ENCODE measurements at places on chromosomes 7 and 10.

GRCh38 chr7:30755384-30756154, 3.6 kb downstream of the INMT start:
- no peak for DNase-seq

GRCh38 chr10:3827266-3827665, 42.3 kb upstream of the KLF6 start:
- DNase-seq: no peak

GRCh38 chr7:80860554-80860953, 58.3 kb downstream of the SEMA3C start:
- DNase-seq: no peak

DNA sequence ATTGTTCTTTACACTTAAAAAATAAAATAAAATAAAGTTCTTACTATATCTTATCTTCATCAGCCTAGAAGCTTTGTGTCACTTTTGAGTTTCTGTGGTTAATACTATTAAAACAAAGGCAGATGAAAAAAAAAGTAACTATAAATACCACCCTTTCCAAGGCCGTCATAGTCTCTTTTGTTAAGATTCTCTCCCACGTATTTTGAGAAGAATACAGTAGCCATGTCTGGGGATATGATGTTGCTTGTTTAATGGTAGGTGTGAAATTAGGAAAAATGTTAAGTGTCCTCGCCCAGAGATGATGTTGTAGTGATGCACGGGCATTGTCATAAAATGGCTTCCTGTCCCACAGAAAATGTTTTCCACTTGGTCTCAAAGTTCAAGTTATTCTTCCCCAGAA, 223.9 kb downstream of the NEBL start:
- no peak for DNase-seq

DNA sequence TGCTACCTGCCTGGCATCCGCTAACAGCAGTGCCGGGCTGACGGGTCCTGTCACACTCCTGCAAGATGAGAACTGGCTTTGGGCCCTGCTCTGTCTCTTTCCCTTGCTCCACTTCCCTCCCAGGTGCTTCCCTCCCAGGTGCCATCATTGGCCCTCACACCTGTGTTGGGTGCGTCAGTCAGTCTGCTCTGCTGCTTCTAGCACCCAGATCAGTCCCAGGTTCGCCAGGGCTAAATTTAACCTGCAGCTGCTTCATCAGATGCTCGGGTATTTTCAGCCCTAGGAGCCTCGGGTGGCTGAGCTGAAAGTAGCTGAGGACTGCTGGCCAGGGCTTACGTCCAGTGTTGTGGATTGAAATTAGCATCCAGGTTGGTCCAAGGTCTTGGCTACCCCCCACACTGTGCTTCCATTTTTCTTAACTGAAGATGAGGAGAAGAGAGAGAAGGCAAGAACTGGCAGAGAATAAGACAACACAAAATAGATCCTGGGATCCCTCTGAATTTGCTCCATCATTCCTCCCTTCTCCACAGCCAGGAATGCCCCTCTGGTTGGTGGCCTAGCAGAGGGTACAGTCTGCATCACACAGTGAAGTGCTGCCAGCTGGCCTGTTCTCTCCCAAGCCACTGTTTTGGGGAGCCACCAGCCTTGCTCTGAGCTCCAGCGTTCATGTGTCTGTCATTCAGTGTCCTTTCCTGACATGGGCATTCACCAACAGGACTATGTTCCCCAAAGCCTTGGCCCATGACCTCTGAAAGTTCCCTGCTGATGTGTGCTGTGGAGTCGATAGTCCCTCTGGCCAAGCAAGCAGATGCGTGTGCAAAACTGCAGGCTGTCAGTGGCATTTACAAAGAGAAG, 65.9 kb upstream of the SYPL1 start:
- no peak for DNase-seq

DNA sequence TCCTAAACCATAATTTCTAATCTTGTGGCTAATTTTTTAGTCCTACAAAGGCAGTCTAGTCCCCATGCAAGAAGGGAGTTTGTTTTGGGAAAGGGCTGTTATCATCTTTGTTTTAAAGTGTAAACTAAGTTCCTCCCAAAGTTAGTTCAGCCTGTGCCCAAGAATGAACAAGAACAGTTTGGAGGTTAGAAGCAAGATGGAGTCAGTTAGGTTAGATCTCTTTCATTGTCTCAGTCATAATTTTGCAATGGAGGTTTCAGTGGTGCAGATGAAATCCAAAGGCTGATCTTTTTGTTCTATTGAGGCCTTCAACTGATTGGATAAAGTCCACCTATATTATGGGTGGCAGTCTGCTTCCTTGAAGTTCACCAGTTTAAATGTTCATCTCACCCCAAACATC, 68.1 kb downstream of the LRGUK start:
- DNase-seq: no peak

- no peak for DNase-seq
Measured at GRCh38 chr10:72089618-72090017, 1.3 kb upstream of the SPOCK2 start.

DNA sequence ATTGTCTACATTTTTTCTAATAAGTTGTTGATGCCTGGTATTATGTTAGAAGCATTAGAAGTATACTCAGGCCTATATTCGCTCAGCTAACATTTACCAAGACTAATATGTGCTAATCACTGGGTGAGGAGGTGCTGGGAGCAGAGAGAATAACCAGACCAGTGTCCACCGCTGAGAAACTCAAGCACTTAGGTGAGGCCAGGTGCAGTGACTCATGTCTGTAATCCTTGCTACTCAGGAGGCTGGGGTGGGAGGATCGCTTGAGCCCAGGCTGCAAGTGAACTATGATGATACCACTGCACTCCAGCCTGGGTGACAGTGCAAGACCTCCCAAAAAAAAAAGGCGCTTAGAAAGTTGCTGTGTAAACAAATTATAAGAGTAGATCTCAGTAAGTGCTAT, 182.2 kb upstream of the AOAH start:
- DNase-seq: no peak

DNA sequence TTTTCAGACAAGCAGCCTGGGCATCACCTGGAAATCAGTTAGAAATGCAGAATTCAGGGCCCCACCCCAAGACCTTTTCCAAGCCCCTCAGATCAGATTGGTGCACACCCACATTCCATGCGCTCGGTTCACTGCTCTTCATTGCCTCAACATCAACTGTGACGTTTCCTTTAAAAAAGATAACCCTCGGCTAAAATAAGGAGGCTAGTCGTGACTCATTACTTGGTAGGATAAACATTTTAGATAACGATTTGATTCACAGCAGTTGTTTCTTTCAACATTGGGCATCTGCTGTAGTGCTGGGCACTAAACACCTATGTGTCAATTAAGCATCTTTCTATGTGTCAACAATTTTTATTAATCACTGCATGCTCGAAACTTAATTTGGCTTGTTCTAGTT, 191.1 kb upstream of the LRGUK start:
- DNase-seq: no peak

Data from NCI-H187 treated with DMSO at 0.1 percent for 48 hours (cell line).